ENCODE measurements at places on chromosomes 13 and 19.
A peak's percentile ranks its signal among the peaks of the same experiment; 100 is the strongest.

- DNase-seq, result no peak
These were observed 42.6 kb upstream of the ZDHHC20 start for GRCh38 chr13:21501686-21502085.

DNA sequence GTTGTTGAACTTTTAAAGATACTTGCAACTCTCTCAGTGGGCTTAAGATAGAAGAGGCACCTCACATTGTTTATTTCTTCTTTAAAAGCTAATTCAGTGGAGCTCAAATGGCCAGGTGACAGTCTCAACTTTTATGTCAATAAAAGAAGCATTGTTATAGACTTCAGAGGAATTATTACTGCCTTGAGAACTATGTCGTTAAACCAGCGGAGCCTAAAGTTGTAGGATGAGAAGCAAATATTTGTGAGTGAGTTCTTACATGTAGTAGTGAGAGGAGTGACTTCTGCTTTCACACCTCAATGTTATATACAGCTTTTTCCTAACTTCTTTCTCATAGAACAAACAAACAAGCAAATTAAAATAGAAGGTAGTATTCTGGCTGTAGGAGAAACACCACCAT, 31.2 kb upstream of the DGKH start:
- no peak for DNase-seq

DNA sequence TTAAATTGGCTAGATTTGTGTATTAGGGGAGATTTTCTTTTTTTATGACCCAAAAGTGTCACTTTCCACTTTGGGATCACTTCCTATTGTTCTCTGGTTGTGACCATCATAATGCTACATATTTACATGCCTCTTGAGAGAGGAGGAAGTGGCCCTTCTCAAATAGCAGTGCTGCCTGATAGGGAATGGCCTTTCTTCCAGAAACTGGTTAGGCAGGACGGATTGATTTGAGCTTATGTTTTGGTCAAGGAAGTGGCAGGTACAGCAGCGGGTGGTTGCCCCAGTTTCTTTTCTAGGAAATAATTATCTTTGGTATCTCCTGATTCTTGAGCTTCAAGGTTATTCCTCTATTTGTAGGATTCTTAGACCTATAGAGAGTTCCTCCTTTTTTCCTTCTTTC, 21.9 kb upstream of the WTIP start:
- no peak for DNase-seq

DNA sequence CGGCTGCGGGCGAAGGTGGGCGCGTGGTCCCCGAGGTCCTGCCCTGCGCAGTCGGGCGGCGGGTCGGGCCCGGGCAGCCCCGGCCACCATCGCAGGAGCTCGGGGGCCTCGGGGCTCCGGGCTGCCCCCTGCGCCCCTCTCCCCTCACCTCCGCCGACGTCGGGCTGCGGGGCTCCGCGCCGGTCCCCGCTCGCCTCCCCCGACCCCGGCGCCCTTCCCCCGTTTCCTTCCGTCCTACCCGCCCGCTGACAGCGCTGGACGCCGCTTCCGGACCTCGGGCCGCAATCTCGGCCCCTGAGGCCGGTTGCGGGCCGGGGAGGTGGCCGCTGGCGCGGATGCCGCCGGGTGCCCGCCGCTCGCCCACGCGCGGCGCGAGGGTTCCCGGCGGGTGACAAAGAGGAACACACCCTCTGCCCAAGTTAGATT, 720 bp downstream of the FARP1 start:
- no peak for DNase-seq

- DNase-seq, result peak; percentile 14
These were observed 595 bp upstream of the RAB20 start for GRCh38 chr13:110562036-110562597.

DNA sequence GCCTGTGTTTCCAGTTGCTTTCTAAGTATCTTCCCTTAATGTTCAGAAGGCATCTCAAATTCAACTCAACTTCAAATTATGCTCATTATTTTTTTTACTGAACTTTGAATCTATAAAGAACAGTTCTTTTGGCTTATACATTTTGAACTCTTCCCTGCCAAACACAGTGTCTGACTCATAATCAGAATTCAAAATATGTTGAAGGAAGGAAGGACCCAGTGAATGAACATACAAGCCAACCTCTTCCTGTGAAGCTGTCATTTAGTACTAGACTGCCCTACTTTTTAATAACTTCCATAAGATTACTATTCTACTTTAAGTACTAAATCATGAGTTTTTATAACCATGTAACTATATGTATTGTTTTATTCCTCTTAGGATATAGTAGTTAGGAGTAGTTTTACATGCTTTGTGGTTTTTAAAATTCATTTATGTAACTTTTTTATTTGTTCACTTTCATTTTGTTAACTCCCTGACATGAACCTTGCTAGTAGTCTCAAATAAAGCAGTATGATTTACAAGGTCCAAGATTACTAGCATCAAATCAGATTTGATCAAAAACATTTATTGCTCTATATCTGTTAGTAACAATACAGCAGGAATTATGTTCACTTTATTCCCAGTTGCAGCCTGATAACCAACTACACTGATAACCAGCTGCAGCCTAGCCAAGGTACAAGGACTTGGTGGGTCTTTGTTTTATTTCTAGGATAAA, 6.4 kb downstream of the NUDT15 start:
- DNase-seq, result no peak

DNA sequence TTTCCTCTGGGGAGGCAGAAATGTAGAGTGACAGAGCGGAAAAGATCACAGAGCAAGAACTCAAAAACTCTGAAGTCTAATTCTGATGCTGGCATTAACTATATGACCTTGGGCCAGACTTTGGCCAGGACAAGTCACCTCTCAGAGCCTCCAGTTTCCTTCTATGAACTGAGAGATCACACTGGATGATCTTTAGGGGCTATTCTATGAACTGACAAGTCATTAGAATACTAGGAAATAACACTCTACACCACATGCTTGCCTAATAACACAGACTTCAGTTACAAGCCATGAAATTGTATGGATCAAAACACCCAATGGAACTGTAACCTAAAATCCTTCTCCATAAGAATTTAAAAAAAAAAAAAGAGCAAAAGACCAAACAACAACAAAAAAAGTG, 16.9 kb downstream of the SLC25A30 start:
- no peak for DNase-seq
